ENCODE measurements at places on chromosomes 4 and X.

DNA sequence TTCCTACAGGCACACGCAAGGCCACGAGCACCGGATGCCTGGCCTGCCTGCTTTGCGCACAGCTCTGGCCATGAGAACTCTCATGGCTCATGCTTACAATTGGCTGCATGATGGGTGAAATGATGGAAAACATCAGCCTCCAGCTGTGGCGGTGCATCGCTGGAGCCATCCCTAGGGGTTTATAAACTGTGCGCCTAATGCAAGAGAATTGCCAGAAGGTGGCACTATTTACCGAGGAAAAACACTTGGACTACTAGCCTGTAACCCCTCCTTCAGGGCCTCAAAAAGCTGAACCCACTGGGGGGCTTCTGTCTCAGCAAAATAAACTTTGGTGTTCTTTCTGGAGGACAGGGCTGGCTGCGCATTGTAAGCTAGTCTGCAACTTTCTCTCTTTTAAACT, 51.9 kb downstream of the PHKA2 start:
- no peak for DNase-seq

- no peak for DNase-seq
Observed at GRCh38 chr4:20109391-20109790, 142.3 kb upstream of the SLIT2 start.

- no peak for DNase-seq
Observed at GRCh38 chr4:47468706-47469365, 5.3 kb upstream of the COMMD8 start.

DNA sequence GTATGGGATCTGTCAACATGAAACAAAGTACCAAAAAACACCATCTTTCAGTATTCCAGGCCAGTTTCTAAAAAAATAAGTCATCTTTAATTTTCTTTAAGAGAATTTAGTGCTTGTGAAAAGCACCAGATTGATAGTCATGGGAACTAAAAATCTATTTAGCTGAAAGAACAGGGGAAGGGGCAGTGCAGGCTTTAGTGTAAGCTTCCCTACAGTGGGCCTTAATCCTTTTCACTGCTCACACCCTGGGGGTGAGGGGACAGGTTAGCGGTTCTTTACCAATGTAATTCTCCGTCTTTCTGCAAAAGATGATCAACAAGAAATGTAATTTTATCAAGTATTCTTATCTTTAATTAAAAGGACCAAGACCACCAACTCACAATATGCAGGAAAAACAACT, 47.1 kb downstream of the CHIC2 start:
- DNase-seq, result no peak

DNA sequence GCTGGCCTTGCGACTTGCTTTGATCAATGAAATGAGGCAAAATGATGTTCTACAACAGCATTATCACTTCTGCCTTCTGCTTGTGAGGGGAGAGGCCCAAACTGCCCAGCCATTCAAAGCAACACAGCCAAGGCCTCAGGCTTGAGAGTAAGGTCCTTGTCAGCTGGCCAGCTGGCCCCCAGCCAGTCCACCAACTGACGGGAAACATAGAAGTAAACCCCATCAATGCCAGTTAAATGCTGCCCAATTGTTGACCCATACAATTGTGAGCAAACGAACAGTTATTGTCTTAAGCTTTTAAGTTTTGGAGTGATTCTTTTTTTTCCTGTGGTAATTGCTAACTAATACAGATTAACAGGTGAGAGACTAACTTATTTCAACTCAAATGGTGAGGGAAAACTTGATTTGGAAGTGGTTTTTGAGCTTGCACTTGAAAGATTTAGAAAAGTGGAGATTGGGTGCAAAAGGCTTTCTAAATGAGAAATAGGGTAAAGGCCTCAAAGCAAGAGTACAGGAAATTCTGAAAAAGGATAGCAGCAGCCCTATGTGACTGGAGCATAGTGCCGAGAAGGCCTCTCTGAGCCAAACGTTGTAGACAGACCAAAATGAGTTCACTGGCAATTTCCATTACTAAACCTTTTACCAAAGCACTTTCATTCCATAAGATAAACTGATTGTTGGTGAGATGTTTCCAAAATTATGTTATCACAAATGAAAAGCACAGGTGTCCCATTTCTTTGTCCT, 66.9 kb downstream of the ARHGEF38 start:
- DNase-seq, result no peak

- peak; percentile 68 for DNase-seq
Observed at GRCh38 chr4:85701861-85702321, 226.9 kb downstream of the ARHGAP24 start.

DNA sequence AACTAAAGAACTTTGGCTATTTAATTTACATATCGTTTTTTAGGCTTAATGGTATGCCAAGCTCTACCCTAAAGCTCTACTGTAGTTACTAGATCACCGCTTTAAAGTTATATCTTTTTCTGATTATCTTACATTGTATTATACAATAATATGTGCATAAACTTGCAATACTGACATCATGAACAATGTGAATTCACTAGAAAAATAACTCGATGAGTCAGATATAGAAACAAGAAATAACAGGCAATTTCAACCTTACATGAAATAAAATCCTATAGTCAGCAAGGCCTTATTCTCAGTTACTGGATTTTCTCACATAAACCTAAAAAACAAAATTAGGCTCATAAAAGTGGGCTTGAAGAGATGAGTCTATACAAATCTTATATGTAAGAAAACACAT, 32.5 kb downstream of the PDGFC start:
- no peak for DNase-seq

DNA sequence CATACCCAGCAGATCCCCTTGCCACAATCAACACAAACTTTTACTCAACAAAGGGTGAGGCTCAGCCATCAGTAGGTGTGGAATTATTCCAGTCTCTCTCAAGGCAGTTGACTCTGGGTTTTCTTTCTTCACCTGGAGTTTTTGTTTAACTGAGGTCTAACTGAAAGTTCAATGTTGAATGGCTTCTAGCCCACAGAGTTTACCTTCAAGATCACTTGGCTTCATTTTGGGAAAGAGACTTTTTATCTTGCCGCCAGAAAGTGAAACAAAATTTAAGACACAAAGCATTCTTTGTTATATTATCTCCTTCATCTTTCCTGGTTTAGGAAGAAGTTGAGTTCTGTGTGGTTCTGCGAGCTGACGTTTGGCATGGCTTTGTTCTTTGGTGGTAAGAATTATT, 83.8 kb upstream of the RASGEF1B start:
- DNase-seq, result no peak

- no peak for DNase-seq
Observed at GRCh38 chr4:31045151-31045550, 325.0 kb downstream of the PCDH7 start.

DNA sequence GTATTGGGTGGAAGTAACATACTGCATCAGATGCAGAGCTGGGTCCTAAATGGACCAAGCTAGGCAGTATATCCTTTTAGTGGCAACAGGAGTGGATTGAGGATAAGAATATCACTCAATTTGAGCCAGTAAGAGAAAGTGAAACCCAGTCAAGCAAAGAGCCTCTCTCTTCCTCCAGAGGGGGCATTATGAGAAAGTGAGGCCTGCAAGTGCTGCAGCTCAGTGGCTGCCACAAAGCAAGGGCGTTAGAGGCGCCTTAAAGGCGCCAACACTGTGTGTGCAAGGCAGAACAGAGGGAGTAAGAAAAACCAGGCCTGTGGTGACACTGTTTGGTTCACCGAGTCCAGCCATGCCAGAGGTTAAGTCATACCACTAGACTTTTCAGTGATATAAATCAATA, 17.5 kb downstream of the STX18 start:
- DNase-seq, result peak; percentile 72

DNA sequence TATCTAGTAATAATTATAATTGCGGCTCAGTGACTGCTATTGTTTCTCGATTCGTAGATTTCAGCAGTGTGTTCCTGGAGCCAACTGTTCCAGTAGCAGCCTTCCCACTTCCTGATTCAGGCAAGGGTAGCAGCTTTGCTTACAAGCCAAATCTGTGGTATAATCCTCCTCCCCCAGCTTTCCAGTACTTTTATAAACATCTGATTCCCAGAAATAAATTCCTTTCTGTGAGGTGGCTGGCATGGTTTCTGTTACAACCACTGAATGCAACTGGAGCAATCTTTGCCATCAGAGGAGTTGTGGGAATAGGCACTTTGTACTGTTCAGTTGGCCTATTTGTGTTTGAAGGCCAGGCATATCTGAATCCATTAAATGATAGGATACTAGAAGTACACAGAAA, 80.0 kb downstream of the GLRA3 start:
- DNase-seq, result no peak

DNA sequence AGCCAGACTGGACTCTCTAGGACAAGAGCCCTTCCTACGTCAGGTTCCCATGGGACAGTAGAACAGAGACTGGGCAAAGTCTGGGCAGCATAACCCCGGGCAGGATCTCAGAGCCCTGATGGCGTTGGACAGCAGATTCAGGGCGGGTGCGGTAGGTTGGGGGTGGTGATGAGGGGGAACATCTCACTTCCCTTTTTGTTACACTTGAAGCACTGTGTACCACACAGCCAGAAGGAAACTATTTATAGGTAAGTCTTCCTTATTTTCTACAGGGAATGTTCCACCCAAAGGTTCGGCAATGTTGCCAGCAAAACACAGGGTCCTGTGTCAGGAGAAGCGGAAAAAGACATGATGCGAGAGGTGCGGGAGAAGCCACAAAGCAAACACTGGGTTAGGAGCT, 54.3 kb downstream of the TSC22D3 start:
- no peak for DNase-seq

GRCh38 chr4:122671919-122672490, 51.1 kb upstream of the IL21 start:
- DNase-seq, result no peak

- DNase-seq, result no peak
Observed at GRCh38 chr4:21947791-21948346, 703 bp downstream of the KCNIP4 start.

GRCh38 chr4:129358571-129358970, 262.6 kb downstream of the C4orf33 start:
- DNase-seq, result no peak

DNA sequence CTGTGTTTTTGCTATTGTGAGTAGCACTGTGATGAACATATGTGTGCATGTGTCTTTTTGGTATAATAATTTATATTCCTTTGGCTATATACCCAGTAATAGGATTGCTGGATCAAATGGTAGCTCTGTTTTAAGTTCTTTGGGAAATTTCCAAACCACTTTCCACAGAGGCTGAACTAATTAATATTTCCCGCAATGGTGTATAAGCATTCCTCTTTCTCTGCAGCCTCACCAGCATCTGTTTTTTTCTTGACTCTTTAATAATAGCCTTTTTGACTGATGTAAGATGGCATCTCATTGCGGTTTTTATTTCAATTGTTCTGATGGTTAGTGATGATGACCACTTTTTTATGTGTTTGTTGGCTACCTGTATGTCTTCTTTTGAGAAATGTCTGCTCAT, 247.7 kb upstream of the NDST3 start:
- DNase-seq, result no peak

- DNase-seq, result no peak
Observed at GRCh38 chr4:15425520-15425919, 2.3 kb upstream of the C1QTNF7 start.

GRCh38 chr4:67727124-67727850, 26.3 kb upstream of the UBA6 start:
- DNase-seq, result no peak

DNA sequence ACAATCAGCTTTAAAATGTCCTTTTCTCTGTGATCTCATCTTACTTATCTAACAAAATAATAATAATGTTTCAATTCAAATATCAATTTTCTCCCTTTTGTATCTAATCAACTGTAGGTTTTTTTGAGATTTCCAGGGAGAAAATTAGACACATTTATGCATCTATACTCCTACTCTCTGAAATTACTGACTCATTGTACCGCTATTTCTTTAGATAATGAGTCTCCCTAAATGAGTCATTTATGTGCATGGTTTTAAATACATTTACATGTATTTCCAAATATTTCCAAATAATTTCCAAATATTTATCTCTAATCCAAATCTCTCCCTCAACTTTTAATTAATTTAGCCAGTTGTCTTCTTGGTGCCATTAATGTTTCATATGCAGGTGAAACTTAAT, 621.0 kb downstream of the TECRL start:
- no peak for DNase-seq

DNA sequence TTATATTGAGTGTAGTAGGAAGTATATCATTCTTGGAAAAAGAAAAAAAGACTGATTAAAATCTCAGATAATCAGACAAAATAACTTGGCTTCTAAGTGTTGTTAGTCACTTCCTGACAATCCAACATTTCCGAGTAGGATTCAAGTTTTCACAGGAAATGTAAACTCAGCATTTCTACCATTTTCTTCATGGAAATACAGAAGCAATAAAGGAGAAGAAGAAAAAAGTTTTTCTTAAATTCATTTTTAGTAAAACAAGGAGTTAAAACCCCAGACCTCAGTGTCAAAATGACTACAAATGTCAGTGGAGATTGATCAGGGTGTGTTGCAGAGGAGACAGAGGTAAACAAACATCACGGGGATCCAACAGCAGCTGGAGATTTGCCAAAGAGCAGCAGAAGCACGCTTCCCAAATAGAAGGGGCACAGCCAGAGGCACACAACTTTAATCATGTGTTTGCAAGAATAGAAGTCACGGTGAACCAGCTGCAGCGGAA, 129.3 kb upstream of the FAM9B start:
- no peak for DNase-seq

- no peak for DNase-seq
Observed at GRCh38 chr4:144705601-144706590, 59.9 kb downstream of the HHIP start.

- DNase-seq, result no peak
Observed at GRCh38 chr4:152307669-152308068, 228.2 kb downstream of the FBXW7 start.

DNA sequence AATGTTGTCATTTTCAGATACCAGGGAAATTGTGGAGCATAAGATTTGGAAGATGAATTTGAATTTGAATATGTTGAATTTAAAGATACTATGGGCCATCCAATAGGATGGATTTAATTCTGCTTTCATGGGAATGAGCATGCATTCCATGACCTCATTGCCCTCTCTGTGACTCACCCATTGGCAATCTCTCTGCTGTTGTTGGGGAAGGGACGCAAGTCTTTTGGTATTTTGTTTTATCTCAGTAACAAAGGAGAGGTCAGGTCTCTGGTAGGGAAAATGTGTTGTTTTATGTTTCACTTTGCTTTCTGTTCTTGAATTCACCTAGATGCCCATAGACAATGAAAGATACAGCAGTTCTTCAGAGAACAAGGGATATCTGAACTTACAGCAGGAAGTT, 42.1 kb upstream of the MAGEA4 start:
- no peak for DNase-seq
